Stomach (tissue), 19 donors: ENCODE measurements at places on chromosomes 11 and 22. TPM values are rescaled to one million over a fixed set of nuclear protein-coding genes. Genes with fewer than 3 reads are reported as not detected.

GRCh38 chr11:116101902-116102301, 597.7 kb upstream of the CADM1 start:
- H3K27me3 ChIP-seq: no peaks in the 10 kb centered on the region
- H3K36me3 ChIP-seq: no peaks in the 10 kb centered on the region
- no peak overlapping the region for H3K4me3 ChIP-seq
- no peaks in the 10 kb centered on the region for H3K4me1 ChIP-seq
- no peak for DNase-seq

GRCh38 chr11:97231231-97231630, 841.4 kb downstream of the JRKL start:
- no peak overlapping the region for H3K4me3 ChIP-seq
- H3K27me3 ChIP-seq: no peaks in the 10 kb centered on the region
- H3K4me1 ChIP-seq: no peaks in the 10 kb centered on the region
- peak; percentile 15 for DNase-seq

- H3K36me3 ChIP-seq: no peaks in the 10 kb centered on the region
- H3K4me3 ChIP-seq: no peak overlapping the region
- no peak overlapping the region for H3K27ac ChIP-seq
- H3K4me1 ChIP-seq: no peaks in the 10 kb centered on the region
Measured at GRCh38 chr11:98771791-98772190, 249.0 kb upstream of the CNTN5 start.

GRCh38 chr11:108871867-108872266, 207.0 kb downstream of the DDX10 start:
- H3K27me3 ChIP-seq: no peaks in the 10 kb centered on the region
- DNase-seq: no peak
- H3K4me1 ChIP-seq: no peaks in the 10 kb centered on the region
- no peaks in the 10 kb centered on the region for H3K36me3 ChIP-seq
- no peak overlapping the region for H3K4me3 ChIP-seq
- H3K27ac ChIP-seq: no peak overlapping the region

DNA sequence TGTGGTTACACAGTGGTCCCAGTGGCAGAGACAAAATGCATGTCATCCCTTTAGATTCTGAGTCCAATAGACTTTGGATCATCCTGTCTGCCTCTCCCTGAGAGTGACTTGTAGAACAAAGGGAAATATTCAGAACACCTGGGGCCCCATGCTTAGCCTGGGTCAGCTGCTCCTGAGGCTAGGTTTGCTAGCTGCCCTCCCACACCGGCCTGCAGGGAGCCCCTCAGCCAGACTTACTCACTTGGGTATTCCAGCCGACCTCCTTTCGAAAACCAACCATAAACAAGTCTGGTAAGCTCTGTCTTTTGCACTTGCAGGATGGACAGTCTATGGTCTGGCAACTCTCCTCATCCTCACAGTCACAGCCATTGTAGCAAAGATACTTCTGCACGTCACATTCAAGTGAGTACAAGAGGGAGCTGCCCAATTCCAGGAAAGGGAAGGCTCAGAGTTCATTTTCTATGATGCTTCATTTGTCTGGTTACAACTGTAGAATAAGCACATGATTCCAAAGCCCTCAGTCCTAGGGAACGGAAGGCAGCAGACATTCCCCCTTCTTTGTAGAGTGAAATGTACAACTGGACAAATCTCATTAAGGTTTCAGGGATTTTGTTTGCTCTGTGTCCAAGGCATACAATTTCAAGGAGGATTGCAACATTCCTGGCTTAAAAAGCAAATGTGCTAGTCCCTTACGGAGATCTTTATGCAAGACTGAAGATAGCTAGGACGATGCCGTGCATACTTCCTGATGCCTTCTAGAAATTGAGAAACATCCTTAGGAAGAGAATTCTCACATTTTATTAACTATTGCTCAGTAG, 65.5 kb upstream of the EMID1 start:
- H3K27ac ChIP-seq: no peak overlapping the region
- no peak overlapping the region for H3K4me3 ChIP-seq

LRRN4CL gene
- 1.6 TPM for polyA plus RNA-seq

- peak overlapping the region; percentile 30 for H3K27ac ChIP-seq
- DNase-seq: peak; percentile 81
- H3K4me3 ChIP-seq: no peak overlapping the region
- no peaks in the 10 kb centered on the region for H3K27me3 ChIP-seq
Measured at GRCh38 chr22:23938328-23939016, 22.5 kb downstream of the GSTT2B start.

PPFIBP2 gene
- polyA plus RNA-seq: 28.1 TPM

SYT9 gene
- 0.19 TPM for polyA plus RNA-seq

DNA sequence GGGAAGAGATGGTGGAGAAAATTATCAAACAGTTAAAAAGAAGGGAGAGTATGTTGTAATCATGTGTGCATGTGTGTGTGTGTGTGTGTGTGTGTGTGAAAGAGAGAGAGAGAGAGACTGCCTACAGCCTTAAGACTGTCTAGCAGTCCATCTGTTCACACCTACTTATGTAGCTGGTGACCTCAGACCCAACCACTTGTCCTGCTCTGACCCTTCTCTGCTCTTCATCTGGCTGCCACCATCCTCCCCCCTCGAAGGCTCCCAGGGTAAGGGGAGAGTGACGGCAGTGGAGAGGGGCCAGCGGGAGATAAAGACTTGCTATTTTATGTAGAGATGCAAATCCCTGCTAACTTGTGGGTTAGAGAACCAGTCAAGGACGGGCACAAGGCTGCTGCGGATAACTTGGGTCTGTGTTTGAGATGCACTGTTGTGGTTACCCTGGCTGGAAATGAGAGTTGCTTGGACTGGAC, 24.9 kb upstream of the GRAMD1B start:
- DNase-seq: no peak
- H3K36me3 ChIP-seq: no peaks in the 10 kb centered on the region
- no peak overlapping the region for H3K4me3 ChIP-seq
- H3K27ac ChIP-seq: no peak overlapping the region
- H3K4me1 ChIP-seq: no peaks in the 10 kb centered on the region
- no peaks in the 10 kb centered on the region for H3K27me3 ChIP-seq

DNA sequence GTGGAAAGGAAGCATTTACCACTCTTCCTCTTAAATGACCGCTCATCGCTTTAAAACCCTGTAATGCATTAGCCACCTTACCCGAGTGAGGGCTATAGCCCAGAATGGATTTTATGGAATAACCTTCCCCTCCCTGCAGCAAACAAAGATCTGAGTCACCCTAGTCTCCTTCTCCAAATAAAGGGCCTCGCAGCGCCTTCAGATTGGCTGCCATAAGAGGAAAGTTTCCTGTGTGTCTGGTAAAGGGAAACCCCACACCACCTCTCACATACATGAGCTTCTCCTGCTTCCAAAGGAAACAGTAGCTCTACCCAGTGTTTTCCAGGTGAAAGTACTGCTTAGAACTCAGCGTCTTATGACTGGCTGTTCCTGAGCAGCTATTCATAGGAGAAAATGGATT, 47.8 kb downstream of the PPP2R1B start:
- no peak overlapping the region for H3K4me3 ChIP-seq
- H3K36me3 ChIP-seq: peaks cover 77% of the 10 kb centered on the region
- H3K4me1 ChIP-seq: peaks cover 15% of the 10 kb centered on the region
- peak overlapping the region; percentile 50 for H3K27ac ChIP-seq
- H3K27me3 ChIP-seq: no peaks in the 10 kb centered on the region

DNA sequence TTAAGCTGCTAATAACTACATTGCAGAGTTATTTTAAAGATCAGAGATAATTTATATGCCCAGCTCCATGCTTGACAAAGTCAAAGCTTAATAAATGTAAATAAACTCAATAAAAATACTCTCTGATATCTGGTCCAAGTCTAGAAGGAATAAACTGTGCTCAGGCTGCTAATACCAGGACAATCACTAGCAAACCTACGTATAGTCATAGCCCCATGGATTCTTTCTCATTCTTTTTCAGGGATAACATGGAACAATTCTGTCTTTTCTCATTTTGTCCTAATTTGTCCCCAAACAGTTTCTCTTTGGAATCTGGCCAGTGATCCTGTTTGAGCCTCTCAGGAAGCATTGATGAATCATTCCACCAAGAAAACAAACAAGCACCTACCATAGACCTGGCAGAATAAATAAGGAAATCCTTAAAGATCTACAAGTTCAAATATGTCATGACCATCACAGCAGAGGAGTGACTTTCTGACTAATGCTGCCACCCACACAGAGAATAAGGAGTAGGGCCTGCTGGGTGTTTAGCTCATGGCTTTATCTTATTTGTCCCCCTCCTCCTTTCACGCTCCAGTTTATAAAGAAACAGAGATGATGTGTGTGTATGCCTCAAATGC, 14.1 kb upstream of the B3GNT6 start:
- DNase-seq: peak; percentile 39
- H3K4me1 ChIP-seq: peaks cover 26% of the 10 kb centered on the region
- no peak overlapping the region for H3K27ac ChIP-seq
- no peak overlapping the region for H3K4me3 ChIP-seq

DNA sequence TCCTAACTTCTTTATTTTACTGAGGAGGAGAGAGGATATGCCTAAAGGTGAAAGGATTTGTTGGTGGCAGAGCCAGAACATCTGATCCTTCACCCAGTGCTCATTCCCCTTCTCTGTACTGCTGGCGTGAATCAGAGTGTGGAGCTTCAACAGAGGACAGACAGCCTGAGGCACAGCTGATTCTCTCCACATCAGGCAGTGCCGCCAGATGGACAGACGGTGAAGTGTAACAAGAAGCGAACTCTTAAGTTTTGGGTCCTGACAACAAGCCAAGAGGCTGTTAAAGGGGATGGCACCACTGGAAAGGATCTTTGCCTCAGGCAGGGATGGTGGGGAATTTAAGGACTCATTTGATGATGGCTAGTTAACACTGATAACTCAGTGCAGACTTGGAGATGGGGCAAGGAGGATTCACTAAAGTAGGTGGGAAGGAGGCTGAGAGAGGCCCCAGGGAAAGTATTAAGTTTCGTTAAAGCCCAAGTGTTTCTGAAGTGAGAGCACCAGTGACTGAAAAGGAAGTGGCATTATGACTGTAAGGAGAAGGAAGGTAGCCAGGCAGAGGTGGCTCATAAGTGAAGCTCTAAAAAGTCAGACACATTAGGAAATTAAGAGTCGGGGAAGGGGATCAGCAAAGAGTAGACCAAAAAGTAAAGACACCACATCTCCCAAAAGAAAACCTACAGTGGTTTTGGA, 81.3 kb downstream of the CLPB start:
- no peaks in the 10 kb centered on the region for H3K4me1 ChIP-seq
- peaks cover 28% of the 10 kb centered on the region for H3K36me3 ChIP-seq
- no peak overlapping the region for H3K27ac ChIP-seq
- H3K4me3 ChIP-seq: no peak overlapping the region
- H3K27me3 ChIP-seq: no peaks in the 10 kb centered on the region
- DNase-seq: peak; percentile 75

DGCR8 gene
- polyA plus RNA-seq: 13.8 TPM

DNA sequence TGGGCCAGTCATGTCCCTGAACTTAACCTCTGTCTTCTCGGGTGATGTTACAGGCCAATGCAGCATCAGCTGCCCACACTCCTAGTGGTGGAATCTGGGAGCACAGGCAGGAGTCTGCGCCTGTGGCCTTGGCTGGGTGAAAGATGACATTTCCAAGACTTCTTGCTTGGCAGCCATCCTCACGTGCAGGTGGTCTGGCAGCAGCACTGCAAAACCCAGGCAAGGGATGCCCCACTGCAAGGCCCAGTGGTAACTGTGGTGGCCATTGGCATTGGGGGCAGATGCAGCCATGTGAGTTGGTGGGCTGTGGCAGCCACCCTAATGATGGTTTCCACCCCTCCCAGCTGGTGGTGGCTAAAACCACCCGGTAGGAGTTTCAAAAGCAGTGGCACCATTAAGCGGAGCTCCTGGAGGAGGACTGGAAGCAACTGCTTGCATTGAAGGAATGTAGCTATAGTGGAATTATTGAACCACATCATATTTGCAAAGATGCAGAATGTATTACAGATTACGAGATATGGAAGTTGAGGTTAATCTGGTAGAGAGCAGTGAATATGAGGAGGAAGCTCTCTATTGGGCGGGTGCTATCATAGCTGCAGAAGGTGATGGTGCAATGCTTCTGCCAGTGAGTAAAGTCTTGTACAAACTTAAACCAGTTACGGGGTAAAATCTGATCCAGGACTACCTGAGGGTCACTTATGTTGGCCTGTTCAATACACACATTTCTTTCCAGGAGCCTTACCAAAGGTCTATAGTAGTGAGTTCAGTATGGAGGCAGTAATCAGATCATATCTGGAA, 120.7 kb upstream of the TOP3B start:
- H3K4me1 ChIP-seq: no peaks in the 10 kb centered on the region
- no peak overlapping the region for H3K4me3 ChIP-seq
- H3K27ac ChIP-seq: no peak overlapping the region
- H3K36me3 ChIP-seq: no peaks in the 10 kb centered on the region
- no peak for DNase-seq
- H3K27me3 ChIP-seq: no peaks in the 10 kb centered on the region

- H3K4me3 ChIP-seq: no peak overlapping the region
- no peaks in the 10 kb centered on the region for H3K27me3 ChIP-seq
- peaks cover 13% of the 10 kb centered on the region for H3K4me1 ChIP-seq
- H3K27ac ChIP-seq: no peak overlapping the region
- no peak for DNase-seq
Measured at GRCh38 chr11:32586576-32587190, 3.1 kb downstream of the EIF3M start.

DNA sequence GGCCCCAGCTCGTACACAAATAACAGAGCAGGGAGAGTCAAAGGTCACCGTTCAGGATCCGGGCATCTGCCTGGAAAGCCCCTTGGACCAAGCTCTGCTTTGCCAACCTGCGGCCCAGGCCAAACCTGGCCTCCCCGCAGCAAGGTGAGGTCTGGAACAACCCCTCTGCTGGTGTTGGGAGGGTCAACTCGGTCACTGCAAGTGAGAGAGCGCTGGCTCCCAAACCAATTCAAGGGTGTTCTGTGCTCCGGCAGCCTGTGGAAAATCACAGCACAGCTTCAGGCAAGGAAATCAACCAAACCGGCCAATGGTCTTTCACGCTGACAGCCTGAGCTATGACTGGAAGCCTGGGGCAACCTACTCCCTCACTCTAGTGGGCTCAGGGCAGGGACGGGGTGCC, 63.4 kb downstream of the MYH9 start:
- no peak for DNase-seq
- H3K4me1 ChIP-seq: peaks cover 68% of the 10 kb centered on the region
- H3K36me3 ChIP-seq: peaks cover 87% of the 10 kb centered on the region
- H3K27me3 ChIP-seq: no peaks in the 10 kb centered on the region

DNA sequence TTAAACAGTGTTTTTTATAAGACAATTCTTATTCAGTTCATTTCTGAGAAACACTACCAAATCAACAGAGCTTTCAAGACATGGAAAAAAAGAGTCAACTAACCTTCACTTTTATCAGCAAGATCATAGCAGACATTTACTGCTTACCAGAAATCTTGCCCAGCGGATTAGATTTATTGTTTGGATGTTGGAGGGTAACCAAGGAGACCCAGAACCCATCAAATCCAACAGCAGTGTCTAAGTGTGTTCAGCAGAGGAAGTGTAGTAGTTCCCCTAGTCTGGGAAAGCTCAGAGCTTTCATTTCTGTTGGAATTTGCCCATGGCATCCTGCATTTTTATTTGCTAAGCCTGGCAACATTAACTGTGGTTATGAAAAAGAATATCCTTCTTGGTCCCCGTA, 2.4 kb upstream of the PGM2L1 start:
- no peaks in the 10 kb centered on the region for H3K27me3 ChIP-seq
- no peak overlapping the region for H3K27ac ChIP-seq
- H3K4me3 ChIP-seq: no peak overlapping the region
- H3K36me3 ChIP-seq: no peaks in the 10 kb centered on the region
- no peak for DNase-seq
- H3K4me1 ChIP-seq: peaks cover 10% of the 10 kb centered on the region
